Left lung (tissue), 14 donors: ENCODE measurements at places on chromosomes 2 and 18.

DNA sequence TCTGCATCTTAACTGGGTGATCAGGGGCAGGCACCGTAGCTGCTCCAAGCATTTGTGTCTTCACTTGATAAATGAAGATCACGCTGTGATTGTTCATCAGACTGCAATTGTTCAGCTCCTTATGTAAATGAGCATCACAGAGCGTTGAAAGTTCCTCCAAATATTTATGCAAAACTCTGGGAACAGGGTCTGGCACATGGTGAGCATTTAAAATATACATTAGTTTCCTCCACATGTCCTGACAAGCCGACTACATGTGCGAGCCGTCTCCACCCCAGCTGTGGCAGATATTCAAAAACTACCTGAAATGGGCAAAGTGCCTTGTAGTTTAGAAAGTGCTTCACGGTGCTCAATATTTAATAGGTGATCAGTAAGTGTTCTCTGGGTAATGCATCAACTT lies 175.1 kb upstream of the ID2 start:
- no peak for DNase-seq

- no peak for DNase-seq
These were observed 141.5 kb downstream of the FAM210A start for GRCh38 chr18:13584825-13585224.

DNA sequence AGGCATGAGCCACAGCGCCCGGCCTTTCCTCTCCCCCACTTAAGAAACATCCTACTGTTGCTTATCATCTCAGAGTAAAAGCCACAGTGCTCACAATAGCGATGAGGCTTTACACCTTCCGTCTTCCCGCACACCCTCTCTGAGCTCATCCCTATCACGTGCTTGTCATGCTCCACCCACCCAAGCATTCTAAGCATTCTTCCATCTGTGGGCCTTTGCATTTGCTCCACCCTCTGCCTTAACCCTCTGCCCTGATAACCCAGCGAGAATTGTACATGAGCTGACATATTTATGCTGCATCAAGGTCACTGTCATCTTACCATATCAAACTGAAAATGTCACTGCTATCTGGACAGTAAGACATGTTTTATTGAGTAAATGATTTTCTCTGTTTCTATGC lies 22.6 kb downstream of the FOXI3 start:
- DNase-seq = no peak

DNA sequence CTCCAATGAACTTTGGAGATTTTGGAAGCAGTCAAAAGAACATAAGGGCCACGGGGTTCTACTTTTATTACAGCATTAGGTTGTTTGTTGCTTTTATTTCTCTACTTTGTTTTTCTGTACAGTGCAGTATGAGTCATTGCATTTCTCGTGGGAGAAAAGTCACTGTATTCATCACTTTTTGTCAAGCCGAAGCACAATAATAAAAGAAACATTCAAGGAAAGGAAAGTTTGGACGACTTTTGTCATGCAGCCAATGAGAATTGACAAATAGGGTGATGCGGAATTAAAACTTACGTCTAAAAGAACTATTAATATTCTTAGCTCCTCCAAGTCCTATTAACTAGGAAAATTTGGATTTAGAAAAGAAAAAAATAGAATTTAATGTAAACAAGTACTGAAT lies 209.9 kb downstream of the TMEM182 start:
- peak; percentile 27 for DNase-seq

DNA sequence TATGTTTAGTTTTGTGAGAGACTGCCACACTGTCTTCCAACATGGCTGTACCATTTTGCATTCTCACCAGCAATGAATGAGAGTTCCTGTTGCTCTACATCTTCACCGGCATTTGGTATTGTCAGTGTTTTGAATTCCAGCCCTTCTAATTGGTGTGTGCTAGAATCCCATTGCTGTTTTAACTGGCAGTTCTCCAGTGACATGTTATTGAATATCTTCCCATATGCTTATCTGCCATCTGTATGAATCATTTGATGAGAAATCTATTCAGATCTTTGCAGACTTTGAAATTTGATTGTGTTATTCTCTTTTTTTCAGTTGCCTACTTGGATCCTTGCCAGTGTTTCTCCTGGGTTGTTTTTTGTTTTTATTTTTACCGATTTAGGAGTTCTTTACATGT lies 99.0 kb downstream of the SNTG2 start:
- DNase-seq = no peak

- no peak for DNase-seq
These were observed 375.1 kb upstream of the KCNH7 start for GRCh38 chr2:163213661-163214081.
